Activated CD8-positive, alpha-beta memory T cell treated with anti-CD3 and anti-CD28 coated beads for 4 hours (primary cell): ENCODE measurements at places on chromosomes 16 and 17.

GRCh38 chr16:84986102-84986501 is 25.2 kb downstream of the ZDHHC7 start:
- no peak for DNase-seq

DNA sequence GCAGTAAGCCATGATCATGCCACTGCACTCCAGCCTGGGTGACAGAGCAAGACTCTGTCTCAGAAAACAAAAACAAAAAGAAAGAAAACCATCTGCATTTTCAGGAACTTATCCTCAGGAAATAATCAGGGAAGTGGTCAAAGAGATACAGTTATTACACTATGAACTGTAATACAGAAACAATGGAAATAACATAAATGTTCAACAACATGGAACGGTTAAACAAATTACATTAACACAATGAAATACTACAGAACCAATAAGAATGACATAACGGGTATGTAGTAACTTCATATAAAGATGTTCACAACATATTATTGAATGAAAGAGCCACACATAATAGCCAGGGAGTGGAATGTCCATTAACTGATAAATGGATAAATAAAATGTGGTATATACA is 6.7 kb downstream of the BBS2 start:
- DNase-seq, result no peak

GRCh38 chr16:64356267-64356666 is 765.6 kb downstream of the CDH11 start:
- DNase-seq, result no peak

DNA sequence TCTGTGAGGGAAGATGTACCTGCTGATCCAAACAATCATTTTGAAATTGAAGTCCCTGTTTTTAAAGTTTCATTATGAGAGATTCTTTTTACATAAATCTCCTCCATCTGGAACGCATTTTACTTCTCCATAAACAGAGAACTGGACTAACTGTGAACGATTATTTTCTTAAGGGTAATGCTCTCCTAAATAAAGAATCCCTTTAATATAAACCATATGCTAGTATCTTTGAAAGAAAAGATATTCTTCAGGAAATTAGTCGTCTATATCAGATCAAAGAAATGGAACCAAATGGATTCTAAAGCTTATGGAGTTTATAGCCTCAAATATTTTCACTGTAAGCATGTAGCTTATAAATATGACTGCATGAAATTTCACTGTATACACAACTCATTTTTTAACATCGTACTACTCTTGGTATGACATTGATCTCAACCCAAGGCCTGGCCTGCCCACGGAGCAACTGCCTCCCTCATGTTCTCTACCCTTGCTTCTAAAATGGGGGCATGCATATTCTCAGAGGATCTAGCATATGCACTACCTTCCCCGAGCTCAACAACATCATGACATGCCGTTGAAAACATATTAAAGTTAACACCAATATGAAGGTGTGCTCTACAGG is 66.4 kb downstream of the MYH10 start:
- no peak for DNase-seq

DNA sequence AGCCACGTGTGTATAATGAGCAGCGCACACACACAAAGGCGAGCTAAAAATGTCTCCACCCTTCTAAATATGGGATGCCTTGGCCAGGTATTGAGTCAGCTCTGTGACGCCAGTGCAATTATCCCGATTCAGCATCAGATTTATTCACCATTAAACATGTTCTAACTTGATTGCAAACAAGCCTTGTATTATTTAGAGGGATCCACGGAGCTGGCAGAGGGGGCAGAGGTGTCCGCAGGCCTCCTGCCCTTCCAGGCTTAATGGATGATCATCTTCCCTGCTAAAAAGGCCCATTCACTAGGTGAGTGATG is 591.7 kb downstream of the MAF start:
- DNase-seq, result no peak

- DNase-seq, result no peak
Measured at GRCh38 chr16:85195900-85196772, 83.9 kb upstream of the CIBAR2 start.

DNA sequence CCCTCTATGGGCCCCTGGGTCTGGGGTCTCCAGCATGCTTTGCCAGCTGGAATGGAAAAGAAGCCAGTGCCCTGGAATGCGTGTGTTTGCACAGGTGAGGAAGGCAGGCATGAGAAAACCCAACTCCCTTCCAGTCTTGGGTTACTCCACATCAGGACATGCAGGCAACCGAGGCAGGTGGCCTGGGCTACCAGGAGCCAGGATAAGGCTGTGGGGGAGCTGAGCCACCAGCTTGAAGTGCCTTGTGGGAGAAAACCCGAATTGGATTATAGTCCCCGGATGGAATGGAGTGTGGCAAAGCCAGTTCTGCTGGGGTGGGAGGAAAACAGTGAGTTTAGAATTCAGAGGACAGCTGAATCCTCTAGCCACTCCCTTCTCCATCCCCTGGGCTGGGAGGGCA is 7.2 kb downstream of the SRCIN1 start:
- no peak for DNase-seq

- DNase-seq, result no peak
Measured at GRCh38 chr17:79792984-79793923, 3.6 kb downstream of the CBX8 start.

DNA sequence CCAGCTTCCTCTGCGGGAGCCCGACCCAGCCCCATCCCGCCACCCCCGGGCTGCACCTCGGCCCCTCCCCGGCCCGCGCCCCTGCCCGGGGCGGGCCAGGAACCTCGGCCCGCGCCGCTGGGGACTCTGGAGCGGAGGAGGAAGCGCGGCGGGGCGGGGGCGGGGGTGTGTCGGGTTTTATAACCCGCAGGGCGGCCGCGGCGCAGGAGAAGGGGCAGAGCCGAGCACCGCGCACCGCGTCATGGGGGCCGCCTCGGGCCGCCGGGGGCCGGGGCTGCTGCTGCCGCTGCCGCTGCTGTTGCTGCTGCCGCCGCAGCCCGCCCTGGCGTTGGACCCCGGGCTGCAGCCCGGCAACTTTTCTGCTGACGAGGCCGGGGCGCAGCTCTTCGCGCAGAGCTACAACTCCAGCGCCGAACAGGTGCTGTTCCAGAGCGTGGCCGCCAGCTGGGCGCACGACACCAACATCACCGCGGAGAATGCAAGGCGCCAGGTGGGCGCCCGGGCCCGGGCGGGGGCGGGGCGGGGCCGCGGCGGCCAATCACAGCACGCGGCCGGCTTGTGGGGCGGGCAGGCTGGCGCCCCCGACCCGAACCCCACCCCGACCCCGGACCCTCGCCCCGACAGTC is at the start of gene ACE:
Gene ACE (plus strand): TSS at position 208 of the 626 bp plus-strand sequence. CDS start 34 bp downstream, at position 242.
- no peak for DNase-seq

DNA sequence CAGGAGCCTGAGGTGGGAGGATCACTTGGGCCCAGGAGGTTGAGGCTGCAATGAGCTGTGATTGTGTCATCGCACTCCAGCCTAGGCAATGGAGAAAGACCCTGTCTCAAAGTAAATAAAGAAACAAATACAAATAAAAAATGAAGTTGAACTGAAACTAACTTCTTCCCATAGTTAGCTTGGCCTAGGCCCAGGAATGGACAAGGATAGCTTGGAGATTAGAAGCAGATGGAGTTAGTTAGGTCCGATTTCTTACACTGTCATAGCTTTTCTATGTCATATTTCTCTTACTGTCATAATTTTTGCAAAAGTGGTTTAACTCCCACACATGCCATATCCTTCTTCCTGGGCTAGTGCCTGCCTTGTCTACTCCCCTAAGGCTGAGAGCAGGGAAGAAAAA is 154.7 kb upstream of the CACNG3 start:
- no peak for DNase-seq

DNA sequence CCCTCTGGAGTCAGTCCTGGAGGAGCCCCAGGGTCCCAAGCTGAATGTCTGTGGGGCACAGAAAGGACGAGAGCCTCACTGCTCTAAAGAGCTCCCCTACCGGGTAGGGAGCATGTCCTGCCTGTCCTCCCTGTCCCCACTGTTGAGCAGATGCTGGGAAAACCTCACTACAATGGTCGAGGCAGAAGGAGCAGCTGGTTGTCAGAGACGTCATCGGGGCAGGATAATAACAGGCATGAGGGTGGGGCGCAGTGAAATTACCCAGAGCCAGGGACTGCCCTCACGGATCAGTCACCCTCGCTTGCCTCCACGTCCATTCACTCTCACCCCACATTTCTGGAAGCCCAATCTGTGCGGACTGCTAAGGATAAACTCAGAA is 538 bp downstream of the TM4SF5 start:
- DNase-seq, result no peak

- no peak for DNase-seq
Measured at GRCh38 chr17:70780031-70780430, 610.7 kb downstream of the KCNJ2 start.

GRCh38 chr16:50308237-50308965 is 42.0 kb downstream of the ADCY7 start:
- no peak for DNase-seq

DNA sequence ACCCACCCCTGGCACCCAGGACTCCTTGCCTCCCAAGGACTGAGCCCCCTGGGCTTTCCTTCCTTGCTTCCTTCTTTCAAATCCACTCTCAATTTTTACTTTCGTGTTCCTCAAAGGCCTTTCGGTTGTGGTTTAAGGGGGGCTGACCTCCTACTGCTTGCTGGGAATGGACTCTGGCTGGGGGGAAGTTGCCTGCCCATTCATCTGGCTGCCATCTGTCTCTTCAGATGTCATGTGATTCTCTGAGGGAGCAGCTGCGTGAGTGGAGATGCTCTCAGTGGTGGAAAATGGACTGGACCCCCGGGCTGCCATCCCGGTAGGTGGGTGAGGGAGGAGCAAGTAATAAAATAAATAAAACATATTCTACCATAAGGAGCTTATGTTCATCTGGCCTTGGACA is 93.8 kb upstream of the RPRML start:
- no peak for DNase-seq

DNA sequence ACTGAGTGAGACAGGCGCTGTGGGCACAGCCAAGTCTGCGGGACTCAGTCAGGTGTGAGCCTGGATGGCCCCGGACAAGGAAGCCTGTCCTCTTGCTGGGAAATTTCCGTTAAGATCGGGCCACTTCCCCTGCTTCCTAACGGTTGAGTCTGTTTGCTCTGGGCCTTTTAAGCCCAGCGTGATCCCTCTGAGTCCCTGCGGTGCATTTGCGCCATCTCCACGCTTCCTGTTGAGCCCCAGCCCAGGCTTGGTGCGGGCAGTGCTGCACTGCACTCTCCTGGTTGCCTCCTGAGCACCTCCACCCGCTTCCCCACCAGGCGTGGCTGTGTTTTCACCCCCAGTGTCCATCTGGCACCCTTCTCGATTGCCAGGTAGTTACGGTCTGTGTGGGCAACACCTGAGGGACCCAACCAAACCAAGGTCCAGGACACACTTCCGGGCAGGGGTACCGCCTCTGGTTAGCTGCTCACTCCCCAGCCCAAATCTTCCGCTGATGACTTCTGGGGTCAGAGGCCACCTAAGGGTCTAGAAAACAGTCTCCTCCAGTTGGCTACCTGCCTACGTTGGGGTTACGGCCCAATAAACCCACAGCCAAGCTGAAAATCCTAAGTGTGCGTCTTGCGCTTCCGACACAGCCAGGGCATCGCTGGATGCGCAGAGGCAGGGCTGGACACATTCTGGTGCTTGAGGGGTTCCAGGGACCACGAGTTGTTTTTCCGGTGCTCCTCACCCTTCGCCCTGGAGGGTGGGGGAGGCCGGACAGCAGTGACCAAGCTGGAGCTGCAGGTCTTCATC is 1.4 kb upstream of the SLC25A10 start:
- DNase-seq, result no peak

GRCh38 chr17:51142597-51142996 is 10.8 kb upstream of the NME1 start:
- no peak for DNase-seq

GRCh38 chr16:28218109-28218508 is 6.3 kb upstream of the XPO6 start:
- peak; percentile 55 for DNase-seq

DNA sequence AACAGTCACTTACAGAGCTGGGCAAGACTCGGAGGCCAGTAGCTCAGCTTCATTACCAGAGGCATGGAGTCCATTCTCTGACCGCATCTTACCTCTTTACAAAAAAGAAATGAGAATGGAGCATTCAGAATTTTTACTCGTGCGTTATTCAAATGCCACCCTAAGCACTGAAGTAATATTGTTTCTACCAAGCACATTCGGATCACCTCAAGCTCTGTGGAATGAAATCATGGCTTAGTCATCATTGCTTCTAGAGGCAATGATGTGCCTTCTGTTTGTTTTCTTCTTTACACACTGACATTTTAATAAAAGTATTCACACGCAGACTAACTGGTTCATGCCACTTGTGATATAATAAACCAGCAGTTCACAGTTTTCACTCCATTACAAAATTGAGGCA is 206.8 kb downstream of the PHKB start:
- no peak for DNase-seq

DNA sequence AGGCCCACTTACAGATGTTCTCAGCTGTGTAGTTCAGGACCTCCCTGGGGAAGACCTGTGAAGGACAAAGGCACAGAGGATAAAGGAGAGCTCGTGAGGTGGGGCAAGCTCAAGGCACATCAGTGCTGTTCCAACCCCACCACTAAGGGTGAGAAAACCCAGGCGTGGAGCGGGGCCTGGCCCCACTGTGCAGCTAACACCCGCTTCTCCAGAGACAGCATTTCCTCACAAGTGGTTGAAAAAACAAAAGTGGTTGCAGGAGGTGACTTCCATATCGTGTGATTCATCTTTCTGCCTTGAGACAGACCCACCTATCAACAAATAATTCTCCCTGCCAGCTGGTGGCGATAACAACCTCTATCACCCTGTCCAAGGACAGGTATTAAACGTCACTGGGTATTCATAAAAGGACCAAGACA is 30.0 kb downstream of the SNN start:
- DNase-seq, result no peak

DNA sequence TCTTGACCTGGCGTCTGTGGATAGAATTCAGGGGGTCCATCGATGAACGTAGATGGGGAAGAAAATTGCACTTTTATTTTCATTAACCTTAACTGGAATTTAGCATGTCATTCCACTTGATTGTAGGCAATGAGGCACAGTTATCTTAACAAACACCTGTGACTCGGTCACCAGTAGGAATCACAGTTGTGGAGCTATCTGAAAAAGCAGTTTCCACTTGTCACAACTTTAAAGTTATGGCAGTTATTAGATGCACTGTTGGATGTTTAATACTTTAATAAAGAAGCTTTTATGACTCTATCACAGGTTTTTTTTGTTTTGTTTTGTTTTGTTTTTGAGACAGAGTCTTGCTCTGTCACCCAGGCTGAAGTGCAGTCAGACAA is 83.7 kb upstream of the LGALS9 start:
- DNase-seq, result no peak

- DNase-seq, result no peak
Measured at GRCh38 chr17:13735861-13736260, 134.1 kb upstream of the HS3ST3A1 start.
